Omental fat pad (tissue), 4 donors: ENCODE measurements at places on chromosomes 4 and X.

DNA sequence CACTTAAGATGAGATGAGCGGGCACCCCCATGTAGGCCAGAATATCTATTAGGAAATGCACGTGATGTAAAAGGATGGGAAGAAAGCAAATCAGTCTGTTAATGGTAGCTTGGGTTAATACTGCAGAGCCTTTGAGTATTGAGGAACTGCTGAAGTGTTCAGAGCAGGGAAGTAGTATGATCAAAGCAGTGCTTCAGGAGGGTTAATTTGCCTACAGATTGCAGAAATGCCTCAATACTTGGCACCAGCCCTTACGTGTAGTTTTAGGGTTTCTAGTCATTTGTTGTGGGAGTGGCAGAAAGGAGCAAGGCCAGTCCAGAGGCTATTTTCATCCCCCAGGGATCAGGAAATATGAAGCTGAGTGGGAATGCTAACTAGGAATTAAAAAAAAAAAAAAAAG lies 19.7 kb downstream of the ZFX start:
- no peak for DNase-seq

DNA sequence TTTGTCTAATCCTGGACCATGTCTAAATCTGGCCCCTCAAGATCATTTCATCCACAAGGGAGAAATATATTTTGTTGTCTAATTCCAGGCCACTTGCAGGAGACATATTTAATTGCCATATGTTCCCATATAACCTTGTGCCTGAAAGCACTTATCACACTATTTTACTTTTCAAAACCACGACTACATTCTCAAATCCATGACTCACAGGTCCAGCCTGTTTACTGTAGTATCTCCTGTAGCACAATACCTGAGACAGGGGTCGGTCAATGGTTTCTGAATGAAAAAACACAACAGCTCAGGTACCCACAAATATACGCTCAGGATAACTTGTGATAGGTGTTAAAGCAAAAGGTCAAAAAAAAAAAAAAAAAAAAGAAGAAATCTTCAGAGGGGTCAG lies 60.9 kb downstream of the SEC24D start:
- no peak for DNase-seq

DNA sequence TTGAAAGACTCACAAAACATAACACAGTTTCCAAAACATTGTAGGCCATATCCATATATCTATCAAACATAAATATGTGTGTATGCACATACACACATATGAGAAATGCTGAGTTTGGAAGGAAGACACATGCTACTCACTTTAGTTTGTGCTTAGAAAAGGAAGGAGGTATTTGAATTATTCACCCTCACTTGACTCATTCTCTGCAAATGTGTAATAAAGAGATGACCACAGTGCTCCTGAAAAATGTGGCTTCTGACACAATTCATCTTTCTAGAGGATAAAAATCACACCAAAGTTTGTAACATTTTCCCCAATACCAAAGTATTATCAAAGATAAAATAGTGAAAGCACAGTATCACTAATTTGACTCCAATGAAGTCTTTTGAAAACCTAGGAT lies 950.1 kb downstream of the FAT4 start:
- no peak for DNase-seq

GRCh38 chr4:85457752-85458467 lies 17.0 kb upstream of the ARHGAP24 start:
- DNase-seq, result no peak
